ENCODE measurements at places on chromosomes 3 and 15.

- no peak for DNase-seq
Observed at GRCh38 chr15:78854833-78855372, 17.8 kb upstream of the MORF4L1 start.

DNA sequence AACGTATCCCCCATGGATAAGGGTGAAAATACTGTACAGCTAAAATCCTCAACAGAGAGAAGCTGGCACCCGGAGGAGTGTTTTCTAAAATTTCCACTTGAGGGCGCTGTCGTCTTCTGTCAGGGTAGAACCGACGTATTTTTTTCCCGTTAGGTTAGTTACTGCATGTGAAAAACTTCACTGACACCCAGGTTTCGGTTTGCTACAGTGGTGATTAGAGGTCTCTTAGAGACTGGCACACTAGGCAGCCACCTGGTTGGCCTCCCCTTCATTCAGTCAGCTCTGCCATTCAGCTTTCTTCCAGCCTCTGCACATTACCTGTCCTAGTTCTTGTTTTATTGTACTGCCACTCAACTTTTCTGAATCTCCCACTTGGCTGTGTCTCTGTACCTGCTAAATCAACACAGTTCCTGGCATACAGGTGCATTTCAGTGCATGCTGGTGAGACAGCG is 18.4 kb downstream of the CCK start:
- peak; percentile 26 for DNase-seq

DNA sequence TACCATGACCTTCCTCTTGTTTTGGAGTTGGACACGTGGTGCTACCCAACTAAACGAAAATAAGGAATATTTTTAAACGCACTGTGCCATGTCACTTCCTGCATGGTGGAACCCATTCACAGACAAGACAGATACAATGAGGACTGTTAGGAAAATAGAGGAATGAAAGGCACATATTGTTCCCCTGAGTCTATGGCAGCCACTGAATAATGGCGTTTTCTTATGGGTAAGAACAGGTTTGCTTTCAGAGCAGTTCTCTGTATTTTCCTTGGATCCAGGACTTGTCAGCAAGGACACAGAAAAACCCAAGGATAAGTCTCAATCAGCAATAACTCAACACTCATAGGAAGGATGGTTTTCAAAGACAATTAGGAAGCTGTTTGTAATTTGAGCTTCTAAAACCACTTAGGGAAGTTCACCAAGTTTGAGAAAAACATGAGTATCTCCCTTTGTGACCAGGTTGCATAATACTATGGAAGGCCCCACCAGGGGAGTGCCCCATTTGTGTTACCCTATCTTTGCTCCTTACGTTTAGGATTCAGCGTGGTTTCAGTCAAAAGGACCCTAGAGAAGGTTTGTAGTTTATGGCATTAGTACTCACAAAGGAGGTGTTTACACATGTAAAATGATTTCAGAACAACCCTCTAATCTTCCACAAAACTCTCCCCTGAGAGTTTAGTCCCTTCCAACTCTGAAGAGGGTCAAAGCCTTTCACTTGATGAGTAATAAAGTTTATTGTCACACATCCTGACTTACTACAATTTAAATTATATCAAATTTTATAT is 487.2 kb upstream of the ATP11B start:
- DNase-seq: no peak

DNA sequence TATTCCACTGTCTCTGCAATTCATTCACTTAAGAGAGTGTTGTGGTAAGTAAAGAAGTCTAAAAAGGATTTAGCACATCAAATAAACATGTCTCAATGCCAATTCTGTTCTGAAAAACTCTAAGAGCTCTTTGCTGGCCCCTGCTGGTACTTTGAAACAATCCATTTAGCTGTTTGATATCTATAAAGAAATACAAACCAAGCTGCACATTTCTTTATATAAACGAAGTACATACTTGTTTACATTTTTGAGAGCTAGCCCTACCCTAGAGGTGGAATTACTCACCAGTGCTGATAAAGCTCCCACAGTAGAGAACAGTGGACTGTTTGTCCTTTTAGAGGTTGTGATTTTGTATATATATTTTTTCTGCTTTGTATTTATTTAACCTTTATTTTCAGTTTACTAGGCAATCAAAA is 75.5 kb downstream of the NEDD4 start:
- no peak for DNase-seq

DNA sequence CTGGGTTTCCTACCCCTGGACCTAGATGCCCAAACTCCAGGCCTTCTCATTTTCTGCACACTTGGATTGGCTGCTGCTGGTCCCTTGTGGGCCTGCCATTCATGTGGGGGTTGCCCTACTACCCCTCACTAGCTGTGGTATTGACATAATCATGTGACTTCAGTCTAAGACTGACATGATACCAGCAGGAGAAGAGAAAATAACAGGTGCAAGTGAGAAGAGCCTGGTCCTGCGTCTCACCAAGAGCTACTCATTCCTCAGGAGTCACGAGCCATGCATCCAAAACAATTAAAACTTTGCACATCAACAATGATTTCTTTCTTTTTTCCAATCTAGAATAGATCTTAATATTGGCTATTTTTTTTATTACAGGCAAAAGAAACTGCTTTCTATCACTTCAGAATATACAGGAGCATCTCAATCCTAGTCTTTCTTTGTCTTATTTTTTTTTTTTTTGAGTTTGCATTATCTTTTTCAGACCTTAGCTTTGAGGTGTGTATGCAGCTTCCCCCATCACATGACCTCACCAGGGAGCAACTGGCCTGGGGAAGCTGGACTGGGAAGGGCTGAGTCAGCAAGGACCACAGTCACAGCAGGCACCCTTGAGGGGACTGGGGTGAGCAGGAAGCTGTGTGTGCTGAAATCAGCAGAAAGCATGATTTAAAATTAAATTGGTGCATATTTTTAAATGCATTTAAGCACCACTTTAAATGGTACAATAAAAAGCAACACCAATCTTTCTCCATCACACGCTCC is 27.6 kb downstream of the SLC9A9 start:
- no peak for DNase-seq

Measured in T-helper 17 cell (primary cell).